ENCODE measurements at places on chromosomes 5 and 9.

DNA sequence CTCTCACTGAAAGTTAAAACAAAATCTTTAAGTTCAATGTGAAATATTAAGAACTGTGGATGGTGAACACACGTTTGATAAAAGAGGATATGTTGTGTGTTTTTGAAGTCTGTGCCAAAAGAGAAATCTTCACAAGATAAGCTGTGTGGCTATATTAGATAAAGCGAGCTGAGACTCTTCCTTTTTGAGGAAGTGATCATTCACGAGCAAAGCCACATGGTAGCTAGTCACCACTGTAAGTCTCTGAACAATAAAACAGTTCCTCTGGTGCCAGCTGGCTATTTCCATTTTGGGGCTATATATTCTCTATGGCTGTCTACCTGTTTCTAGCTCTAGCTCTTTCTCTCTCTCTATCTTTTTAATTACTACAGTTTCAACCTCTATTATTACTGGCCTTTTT, 1849.2 kb upstream of the C9orf72 start:
- DNase-seq, result no peak

GRCh38 chr5:67249590-67249895, 52.9 kb upstream of the CD180 start:
- peak; percentile 47 for DNase-seq

DNA sequence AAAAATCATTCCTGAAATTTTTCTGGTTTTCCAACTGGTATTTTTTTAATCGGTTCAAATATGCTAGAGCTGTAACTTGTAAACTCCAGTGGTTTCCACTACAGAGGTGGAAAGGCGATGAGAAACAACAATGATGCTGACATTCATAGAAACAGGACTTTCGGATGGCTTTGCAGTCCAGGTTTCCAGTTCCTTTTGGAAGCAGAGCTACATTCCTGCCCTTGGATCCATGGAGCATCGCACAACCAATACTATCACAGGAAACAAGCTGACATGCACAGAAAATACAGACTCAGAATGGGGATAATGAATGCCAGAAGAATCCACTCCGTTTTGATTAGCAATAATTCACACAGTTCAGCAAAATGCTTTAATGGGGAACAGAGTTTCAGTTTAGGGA, 140.0 kb downstream of the EPB41L4A start:
- DNase-seq, result no peak

DNA sequence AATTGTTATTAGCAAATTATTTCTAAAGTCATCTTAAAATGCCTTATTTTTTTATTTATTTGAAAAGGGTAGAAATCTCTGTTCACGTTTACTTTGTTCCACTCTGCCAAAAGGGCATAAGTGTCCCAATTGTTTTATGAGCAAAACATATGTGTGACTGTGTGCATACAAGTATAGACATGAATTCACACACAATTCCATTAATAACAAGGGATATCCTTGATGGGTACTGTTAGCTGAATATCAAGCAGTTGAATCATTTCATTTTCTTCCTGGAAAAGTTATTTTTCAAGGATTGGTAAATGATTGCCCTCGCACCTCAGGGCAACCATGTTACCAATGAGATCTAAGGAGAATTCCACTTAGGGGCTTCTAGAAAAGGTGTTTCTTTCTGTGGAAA, 92.1 kb upstream of the TAF11L2 start:
- no peak for DNase-seq

GRCh38 chr9:88536023-88536324, 996 bp downstream of the NXNL2 start:
- no peak for DNase-seq

- no peak for DNase-seq
These were observed at the start of gene PCDHGA4 for GRCh38 chr5:141354900-141355469. PCDHGA4 (plus strand) TSS chr5:141355021; CDS start chr5:141355108, 87 bp downstream.

- DNase-seq, result no peak
These were observed 19.8 kb downstream of the IFT74 start for GRCh38 chr9:26975728-26976707.

GRCh38 chr5:1058988-1059883, 50.6 kb downstream of the NKD2 start:
- DNase-seq, result no peak

- no peak for DNase-seq
These were observed 17.3 kb upstream of the RNU6ATAC start for GRCh38 chr9:134181648-134182034.

DNA sequence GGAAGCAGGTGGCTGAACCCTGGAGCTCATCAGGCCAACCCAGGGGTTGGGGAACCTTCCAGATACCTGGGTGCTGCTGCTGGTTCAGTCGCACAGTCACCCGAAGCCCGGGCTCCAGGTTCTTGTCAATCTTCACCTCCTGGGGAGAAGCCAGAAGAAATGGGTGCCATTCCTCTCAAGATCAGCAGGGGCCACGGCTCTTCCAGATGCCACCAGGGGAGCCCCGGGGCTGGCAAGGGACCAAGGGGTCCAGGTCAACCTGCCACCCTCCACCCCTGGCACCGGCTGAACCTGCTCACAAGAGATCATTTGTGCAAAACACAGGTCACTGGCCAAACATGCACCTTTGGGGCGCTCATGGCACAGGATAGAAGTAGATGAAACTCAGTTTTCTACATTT, 4.7 kb downstream of the SPOUT1 start:
- DNase-seq, result no peak

- no peak for DNase-seq
These were observed 30.8 kb downstream of the COL15A1 start for GRCh38 chr9:98974554-98974953.

- DNase-seq, result no peak
These were observed 44.1 kb upstream of the CEMIP2 start for GRCh38 chr9:71812385-71812784.

- no peak for DNase-seq
These were observed 81.8 kb upstream of the MAMDC2 start for GRCh38 chr9:69961843-69962242.

GRCh38 chr9:16192403-16193017, 639.7 kb downstream of the CCDC171 start:
- DNase-seq, result no peak

GRCh38 chr9:19624519-19624918, 164.3 kb downstream of the SLC24A2 start:
- DNase-seq, result no peak

GRCh38 chr5:43581398-43581797, 21.6 kb upstream of the NNT start:
- DNase-seq, result no peak

- no peak for DNase-seq
These were observed 124.3 kb downstream of the TLR4 start for GRCh38 chr9:117828466-117828865.

DNA sequence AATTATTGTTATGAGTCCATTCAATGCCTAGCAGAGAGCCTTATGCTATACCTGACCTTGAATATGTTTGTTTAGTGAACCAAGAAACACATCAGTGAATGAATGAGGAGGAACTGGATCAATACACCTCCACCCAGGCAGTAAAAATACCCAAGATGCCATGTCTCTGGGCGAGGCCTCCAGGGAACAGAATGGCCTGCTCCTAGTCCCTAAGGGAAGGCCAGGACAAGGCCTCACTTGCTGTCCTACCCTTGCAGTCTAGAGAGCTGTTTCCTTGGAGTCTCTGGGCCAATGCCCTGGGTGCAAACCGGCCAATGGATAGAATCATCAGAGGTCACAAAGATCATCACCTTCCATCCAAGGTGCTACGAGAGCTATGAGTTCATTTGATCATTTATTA, 26.1 kb downstream of the TNIP1 start:
- no peak for DNase-seq

DNA sequence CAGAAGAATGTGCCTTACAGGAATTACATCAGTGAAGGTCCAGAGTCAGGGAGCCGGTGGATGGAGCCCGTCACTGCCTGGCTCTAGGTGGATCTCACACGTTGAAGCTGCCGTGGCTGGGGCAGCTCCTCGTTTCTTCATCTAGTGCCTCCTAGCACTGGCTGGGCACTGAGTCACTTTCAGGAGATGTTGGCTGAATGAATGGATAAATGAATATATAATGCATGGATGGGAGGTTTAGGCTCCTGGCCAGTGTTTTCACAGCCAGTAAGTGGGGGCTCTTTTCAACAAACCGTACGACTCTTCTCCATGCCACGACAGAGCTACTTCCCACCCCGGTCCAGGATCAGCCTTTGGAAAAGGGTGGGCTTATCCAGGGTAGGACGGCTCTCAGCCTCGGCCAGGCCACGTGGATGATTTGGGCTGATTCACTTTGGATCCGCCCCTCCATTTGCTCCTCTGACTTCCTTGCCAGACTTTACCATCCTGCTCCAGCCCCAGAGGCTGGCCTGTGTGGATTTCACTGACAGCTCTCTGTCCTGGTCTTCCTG, 1.3 kb upstream of the SH3PXD2B start:
- no peak for DNase-seq

GRCh38 chr9:136291306-136292025, 12.4 kb downstream of the CCDC187 start:
- no peak for DNase-seq

GRCh38 chr9:125085703-125086477, 57.4 kb downstream of the SCAI start:
- DNase-seq, result no peak

- DNase-seq, result no peak
These were observed 15.8 kb downstream of the AFF4 start for GRCh38 chr5:132947671-132948070.

DNA sequence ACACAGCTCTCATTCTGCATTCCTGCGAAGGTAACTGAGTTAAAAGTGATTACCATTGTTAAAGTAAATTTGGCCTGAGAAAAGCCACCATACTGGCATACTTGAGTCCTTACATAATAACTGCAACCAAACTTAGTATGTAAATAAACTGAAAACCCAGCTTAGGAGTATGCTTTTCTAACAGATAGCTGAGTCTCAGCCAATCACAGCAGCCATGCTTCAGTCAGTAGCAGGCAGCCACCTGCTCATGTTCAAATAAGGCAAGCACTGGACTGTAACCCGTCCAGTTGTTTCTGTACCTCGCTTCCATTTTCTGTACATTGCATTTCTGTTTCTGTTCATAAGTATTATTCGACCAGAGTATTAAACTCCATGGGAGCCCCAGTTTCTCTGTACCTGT, 58.6 kb downstream of the GCNT4 start:
- DNase-seq, result no peak

- no peak for DNase-seq
These were observed 3.1 kb downstream of the PTCH1 start for GRCh38 chr9:95513711-95514110.

DNA sequence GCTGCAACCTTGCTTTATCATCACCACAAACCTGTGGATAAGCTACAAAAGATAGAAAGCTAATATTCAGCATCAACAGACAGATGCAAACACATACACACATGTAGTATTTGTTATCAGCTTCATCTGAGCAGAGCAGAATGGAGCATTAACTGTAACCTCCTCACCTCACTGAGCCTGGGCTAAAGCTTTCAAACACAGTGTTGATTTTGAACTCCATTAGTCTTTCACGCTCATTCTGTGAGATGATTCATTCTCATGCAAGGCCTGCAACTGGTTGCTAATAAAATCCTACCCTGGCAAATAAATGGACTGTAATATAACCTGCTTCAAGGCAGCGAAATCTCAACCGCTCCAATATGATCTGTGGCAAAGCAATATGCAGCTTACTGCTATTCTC, 1360.6 kb upstream of the ACO1 start:
- no peak for DNase-seq

DNA sequence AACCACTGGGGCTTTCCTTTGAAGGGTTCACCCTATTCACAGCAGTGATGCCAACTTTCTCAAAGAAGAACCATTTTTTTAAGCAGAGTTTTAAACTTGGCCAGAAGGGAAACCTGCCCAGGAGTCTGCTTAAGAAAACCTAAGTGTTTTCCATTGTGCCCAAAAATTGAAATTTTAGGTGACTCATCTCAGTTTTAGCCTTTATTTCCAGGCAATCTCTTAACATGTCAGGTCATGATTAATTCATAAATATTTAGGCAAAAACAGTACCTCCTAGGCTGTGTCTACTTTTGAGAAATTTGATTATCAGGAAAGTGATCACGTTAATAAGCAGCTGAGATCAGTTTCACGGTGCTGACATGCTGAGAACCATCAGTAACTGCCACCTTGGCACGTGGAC, 61.9 kb downstream of the TLE1 start:
- DNase-seq, result no peak

GRCh38 chr9:90613502-90613901, 29.1 kb downstream of the DIRAS2 start:
- no peak for DNase-seq

GRCh38 chr5:16552666-16553343, 64.0 kb downstream of the RETREG1 start:
- DNase-seq, result peak; percentile 52

DNA sequence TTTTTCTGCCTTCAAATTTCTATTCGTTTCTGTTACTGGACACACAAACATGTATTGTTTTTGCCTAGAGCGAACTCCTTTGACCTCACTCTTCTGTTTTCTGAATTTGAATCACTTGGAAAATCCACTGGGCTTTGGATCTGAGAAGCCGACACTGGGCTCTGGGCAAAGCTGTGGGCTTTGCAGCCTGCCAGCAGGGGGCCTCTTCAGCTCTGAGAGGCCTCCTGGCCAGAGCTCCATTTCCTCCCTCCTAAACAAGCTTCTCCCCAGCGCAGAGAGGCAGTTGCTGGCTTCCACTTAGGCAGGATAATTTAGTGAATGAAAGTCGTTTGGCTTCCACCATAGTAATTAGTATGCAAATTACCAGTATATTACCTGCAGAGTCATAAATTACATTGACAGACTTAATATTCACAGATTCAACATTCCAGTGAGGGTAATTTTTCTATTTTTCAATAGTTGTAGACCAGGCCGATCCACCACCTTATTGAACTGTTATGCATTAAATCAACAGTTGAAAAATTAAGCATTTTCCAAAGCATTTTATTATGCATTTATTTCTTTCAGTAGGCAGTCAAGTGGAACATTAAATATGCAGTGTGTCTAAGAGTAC, 104.0 kb upstream of the ZNF366 start:
- peak; percentile 36 for DNase-seq

DNA sequence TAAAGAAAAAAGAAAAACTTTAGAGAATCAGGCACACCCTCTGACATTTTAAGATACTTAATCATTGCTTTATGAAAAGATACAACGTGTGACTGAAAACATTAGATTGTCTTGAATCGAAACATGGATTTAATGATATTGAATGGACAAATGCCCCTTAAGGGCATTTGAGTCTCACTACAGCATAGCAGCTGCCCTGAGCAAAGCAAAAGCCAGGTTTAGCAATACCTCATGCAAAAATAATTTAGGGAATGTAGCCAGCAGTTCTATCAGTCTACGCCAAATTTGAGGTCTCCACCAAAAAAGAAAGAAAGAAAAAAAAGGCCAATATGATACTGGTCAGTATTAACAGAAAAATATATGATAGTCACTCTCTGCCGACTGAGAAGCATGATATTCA, 56.6 kb upstream of the LMNB1 start:
- no peak for DNase-seq

GRCh38 chr9:29866556-29866955, 2293.3 kb upstream of the C9orf72 start:
- no peak for DNase-seq

- peak; percentile 28 for DNase-seq
These were observed 1.3 kb upstream of the CARD19 start for GRCh38 chr9:93094658-93095204.

- no peak for DNase-seq
These were observed 161.3 kb downstream of the YIPF5 start for GRCh38 chr5:144009116-144009515.
